OCI-M1 (cell line): ENCODE measurements at places on chromosomes 3 and 15.

DNA sequence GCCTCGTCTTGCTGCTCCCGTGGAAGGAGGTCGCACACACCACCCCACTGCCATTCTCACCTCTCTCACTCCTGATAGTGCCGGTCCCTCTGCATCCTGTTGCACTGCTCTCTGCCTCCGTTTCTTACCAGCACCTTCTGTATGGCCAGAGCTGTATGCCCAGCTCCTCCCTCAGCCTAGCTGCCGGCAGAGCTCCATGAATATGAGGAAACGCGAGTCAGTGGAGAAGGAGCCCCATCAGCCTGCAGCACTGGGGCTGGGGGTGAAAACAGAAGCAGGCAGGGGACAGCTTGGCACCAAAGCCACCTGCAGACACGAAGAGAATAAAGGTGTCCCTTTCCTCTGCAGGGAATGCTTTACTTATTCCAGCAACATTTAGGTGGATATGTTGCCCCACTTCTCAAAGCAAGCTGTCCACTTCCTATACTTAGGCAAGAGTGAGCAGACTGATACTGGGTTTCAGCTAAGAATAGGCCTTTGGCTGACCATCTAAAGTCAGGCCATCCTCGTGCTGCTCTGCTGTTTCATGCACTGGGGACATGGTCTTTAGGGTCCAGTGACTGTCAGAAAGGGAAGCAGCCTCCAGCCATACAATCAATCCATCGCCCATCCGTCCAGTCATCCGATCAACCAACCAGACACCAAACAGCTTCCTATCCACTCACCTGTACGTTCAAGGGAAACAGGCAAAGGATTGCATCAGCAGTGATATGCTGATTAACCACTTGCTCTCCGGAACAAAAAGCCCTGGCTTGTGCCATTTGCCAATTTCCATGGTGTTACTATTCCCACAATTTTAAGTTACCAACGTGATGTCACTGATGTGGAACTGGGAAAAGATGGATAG lies 222.7 kb downstream of the XXYLT1 start:
- no peak for DNase-seq

DNA sequence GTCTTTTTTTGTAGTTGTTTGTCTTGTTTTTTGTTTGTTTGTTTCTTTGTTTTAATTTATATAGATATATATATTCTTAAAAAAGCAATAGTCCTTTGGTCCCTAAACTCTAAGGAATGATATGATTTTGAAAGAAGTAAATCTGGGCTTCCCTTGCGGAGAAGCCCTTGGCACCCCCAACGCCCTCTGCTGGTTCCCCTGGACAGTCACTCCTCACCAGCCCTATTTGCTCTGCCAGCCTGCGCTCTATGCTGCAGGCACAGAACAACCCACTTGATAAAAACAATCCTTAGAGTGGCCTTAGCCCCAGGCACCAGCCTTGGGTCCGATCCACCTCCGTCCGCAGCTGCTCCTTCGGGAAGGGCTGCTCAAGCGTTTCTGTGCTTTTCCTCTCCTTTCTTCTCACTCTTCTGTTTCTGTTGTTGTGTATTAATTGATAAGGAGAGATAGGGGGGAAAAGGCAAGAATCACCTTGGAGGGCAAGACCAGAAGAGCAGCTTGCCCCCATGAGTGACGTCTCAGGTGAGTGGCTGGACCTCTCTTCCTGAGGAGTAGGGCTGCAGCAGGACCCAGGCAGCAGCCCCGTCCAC lies 13.7 kb upstream of the PARP6 start:
- DNase-seq: peak; percentile 40

- no peak for DNase-seq
These were observed 118.8 kb upstream of the UBE2E2 start for GRCh38 chr3:23084367-23084766.

DNA sequence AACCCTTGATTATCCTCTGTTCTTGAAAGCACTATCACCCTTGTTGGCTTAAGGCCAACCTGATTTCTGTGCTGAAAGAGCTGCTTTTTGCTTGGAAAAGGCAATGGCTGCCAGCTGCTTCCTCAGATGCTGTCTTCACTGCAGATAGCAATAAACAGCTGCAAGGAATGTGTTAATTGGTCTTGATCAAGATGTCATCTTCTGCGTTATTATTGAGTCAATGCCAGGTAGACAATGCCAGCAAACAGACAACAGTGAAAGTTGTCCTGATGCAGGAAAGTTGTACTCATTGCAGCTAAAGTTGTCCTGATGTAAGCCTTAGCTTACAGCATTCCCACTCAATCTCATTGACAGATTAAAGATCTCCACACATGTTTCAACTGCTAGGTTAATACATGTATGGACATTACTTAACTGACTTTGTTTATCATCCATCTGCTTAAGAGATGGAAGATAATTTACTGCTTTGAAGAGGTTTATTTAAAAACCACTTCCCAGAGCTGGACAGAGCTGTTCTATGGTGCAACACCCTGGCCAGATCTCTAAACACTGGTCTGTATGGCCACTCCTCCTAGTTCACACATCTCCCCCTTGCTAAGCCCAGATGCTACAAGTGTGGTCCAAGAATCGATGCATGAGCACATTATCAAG lies 251.0 kb upstream of the MCTP2 start:
- no peak for DNase-seq

DNA sequence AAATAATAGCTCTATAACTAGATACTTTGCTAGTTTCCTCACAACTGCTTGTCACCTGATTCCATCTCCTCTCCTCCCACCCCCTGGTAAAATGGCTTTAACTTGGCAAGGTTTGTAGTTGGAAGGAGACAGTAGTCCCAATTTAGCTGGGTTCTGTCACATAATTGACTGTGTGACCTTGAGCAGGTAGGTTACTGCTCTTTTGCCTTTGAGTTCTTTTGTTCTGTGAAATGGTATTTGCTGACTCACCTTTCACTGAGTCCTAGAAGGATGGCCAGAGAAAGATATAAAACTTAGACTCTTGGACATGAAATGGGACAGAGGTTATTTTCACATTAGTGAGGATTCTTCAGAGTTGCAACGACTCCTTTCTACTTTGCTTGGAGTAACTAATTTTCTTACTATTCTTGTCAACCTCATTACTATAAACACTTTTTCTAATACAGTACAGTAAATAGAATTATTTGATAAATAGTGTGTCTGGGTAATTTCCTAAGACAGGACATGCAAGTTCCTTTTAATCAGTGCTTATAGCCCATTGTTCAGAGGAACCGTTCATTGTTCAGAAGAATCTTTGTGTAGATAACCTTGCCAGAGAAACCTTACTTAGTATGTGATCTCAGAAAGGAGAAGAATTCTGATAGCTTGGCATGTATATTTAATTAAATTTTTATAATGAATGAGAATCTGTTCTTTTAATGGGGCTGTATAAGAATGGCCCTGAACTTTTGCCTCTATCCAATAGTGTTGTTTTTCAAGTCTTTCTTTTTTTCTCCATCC lies 14.3 kb downstream of the AKAP13 start:
- DNase-seq: no peak

DNA sequence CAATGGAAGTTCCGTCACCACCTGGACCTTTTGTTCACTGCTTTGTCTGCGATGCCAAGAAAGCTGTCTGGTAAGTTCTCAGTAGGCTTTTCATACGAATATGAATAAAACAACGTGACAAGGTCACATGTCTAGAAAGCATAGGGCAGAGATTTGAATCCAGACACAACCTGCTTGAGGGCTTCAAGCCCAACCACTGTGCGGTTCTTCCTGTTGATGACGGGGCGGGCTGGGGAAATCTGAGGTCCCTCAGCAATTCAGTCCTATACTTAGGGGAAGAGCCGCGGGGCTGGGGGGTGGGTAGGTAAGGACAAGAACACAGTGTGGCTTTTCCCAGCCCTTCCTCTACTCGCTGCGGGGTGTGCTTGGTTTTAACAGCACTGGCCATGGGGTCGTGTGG lies 32.4 kb upstream of the SMAD3 start:
- no peak for DNase-seq

DNA sequence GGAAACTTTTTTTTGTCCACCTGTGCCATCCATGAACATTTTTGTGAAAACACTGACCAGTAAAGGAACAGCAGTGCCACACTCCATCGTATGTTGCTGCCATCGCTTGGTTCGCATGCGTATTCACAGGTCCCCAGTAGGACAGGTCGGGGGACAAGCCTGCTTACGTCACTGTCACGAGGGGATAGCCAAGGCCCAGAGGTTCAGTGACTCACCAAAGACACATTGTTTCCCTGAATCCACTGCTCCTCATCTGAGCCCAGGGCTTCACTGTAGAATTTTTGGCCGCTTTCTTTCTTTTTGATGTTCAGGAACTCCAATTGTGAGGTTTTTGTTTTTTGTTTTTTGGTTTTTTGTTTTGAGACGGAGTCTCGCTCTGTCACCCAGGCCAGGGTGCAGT lies 5.9 kb downstream of the ADPRH start:
- DNase-seq: no peak

- no peak for DNase-seq
These were observed 605.8 kb upstream of the DPPA4 start for GRCh38 chr3:109943181-109943580.

DNA sequence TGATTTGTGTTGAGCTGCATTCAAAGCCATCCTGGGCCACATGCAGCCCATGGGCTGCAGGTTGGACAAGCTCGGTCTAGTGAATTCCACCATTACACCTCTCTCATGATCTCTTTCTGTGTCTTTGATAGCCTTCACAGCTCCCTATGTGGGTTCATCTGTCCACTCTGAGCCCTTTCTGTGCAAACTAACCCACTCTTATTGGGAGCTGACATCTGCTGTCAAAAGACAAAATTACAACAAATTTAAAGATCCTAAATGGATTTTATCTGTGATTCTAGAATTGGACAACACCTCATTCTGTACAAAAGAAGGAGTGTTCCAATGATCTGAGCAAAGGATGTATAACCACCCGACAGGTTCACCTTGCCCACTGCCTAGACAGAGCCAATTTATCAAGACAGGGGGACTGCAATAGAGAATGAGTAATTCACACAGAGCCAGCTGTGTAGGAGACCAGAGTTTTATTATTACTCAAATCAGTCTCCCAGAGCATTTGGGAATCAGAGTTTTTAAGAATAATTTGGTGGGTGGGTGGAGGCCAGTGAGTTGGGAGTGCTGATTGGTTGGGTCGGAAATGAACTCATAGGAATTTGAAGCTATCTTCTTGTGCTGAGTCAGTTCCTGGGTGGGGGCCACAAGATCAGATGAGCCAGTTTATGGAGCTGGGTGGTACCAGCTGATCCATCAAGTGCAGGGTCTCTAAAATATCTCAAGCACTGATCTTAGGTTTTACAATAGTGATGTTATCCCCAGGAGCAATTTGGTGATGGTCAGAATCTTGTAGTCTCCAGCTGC lies 2.6 kb upstream of the XYLB start:
- DNase-seq: peak; percentile 41

DNA sequence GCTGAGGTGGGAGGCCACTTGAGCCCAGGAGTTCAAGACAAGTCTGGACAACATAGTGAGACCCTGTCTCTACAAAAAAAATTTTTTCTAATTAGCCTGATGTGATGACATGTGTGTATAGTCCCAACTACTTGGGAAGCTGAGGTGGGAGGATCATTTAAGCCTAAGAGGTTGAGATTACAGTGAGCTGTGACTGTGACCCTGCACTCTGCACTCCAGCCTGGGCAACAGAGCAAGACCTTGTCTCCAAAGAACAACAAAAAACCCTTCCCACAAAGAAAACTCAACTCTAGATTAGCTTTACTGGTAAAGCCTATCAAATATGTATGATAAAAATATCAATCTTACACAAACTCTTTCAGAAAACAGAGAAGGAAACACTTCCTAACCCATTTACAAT lies 68.5 kb downstream of the ZNF148 start:
- no peak for DNase-seq

DNA sequence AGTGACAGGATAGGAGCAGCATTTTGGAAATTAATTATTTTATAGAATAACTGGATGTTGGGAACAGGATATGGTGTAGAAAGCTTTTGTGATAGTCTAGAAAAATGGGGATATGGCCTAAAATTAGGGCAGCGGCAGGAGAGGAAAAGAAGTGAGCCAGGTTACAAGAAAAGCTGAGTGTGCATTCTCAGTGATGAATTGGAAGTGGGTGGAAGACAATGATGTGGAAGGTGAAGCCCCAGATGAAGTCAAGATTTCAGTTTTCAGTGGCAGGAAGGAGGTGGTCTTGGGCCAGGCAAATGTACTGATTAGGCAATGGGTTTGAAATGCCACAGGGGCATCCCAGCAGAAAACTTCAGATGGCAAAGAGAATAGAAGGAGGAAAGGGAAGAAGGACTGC lies 33.6 kb downstream of the ACP3 start:
- DNase-seq: no peak

- DNase-seq: peak; percentile 30
These were observed 2.1 kb downstream of the TRA2B start for GRCh38 chr3:185935465-185936272.

DNA sequence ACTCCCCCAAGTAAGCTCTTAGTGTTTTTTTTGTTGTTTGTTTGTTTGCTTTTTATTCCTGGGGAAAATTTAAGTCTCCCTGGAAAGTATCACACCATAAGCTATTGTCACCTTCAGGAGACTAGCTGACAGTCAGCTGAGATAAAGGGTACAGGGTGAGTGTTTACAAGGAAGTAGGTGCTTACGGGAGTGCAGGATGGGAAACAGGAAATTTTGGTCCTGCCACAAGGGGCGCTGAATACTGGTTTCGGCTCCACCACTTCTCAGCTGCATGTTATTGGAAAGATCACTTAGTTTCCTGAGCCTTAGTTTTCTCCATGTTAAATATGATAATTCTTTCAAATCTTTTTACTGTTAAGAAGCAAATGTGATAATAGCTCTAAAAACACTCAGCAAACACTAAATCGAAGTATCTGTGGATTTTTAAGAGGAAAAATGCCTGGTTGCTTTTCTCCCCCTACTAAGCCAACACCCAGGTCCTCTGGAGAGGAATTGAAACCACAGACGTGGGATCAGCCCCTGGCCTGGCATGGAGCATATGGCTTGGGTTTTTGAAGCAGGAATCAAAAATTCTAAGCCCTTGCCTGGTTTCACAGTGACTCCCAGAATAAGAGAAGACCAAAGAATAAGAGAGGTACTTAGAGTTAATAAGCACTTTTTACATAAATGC lies 90.7 kb downstream of the SCN11A start:
- peak; percentile 83 for DNase-seq

- DNase-seq: no peak
These were observed 104.2 kb downstream of the MAP4 start for GRCh38 chr3:47912006-47912504.

DNA sequence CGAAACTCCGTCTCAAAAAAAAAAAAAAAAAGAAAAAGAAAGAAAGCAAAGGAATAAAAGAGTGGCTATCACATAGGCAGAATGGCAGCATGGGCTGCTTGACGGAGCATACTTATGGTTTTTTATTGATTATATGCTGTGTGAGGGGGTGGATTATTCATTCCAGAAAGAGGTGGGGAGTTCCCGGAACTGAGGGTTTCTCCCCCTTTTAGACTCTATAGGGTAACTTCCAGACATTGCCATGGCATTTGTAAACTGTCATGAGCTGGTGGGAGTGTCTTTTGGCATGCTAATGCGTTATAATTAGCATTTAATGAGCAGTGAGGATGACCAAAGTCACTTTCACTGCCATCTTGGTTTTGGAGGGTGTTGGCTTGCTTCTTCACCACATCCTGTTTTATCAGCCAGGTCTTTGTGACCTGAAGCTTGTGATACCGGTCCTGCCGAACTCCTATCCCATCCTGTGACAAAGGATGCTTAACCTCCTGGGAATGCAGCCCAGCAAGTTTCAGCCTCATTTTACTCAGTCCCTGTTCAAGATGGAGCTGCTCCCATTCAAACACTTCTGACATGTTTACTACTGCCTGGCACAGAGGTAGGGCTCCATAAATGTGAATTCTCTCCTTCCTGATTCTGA lies 15.8 kb upstream of the ABHD17C start:
- no peak for DNase-seq
